ENCODE measurements at places on chromosomes 7 and 10. TPM values are rescaled to one million over a fixed set of nuclear protein-coding genes. Genes with fewer than 3 reads are reported as not detected.

Gene EPO
- total RNA-seq: not detected

Gene C10orf53
- total RNA-seq: not detected

Gene ANLN
- total RNA-seq: 83.3 TPM

Gene ADGRA1
- total RNA-seq: not detected

Gene EGFR
- total RNA-seq: not detected

Gene KNDC1
- total RNA-seq: 0.32 TPM

Gene DDX21
- total RNA-seq: 94.9 TPM

Gene CDHR3
- total RNA-seq: 0.31 TPM

Gene CWF19L1
- total RNA-seq: 46.9 TPM

Gene CD36
- not detected for total RNA-seq

Gene IGF2BP3
- total RNA-seq: 0.52 TPM

Gene ARHGEF35
- 2.6 TPM for total RNA-seq

Gene C10orf95
- total RNA-seq: 0.32 TPM

Gene MEOX2
- not detected for total RNA-seq

Gene TAS2R39
- not detected for total RNA-seq

Gene SFTPA2
- not detected for total RNA-seq

Gene PON1
- not detected for total RNA-seq

Gene PRKAR2B
- 1.9 TPM for total RNA-seq

Gene COL17A1
- not detected for total RNA-seq

Gene CTTNBP2
- not detected for total RNA-seq

Gene FRMD4A
- 0.82 TPM for total RNA-seq

Gene RSPH10B
- 0.37 TPM for total RNA-seq

Gene MSMB
- not detected for total RNA-seq

Gene GIMAP7
- 134 TPM for total RNA-seq

Gene TWIST1
- total RNA-seq: not detected

Gene NUTM2E
- total RNA-seq: 0.13 TPM

Gene STEAP4
- total RNA-seq: not detected

Gene LRRC17
- total RNA-seq: not detected

Gene CADPS2
- total RNA-seq: not detected

Gene FAM20C
- total RNA-seq: 0.74 TPM

Gene H2AZ2
- total RNA-seq: 435 TPM

Gene NOS3
- 13.8 TPM for total RNA-seq

Gene GCC1
- 18.6 TPM for total RNA-seq

Gene ANXA8
- not detected for total RNA-seq

Gene PRXL2A
- 14.9 TPM for total RNA-seq

Gene VAX1
- not detected for total RNA-seq

Gene GIMAP1
- total RNA-seq: 19.0 TPM

Gene SCART1
- total RNA-seq: 2.7 TPM

Gene PRTFDC1
- total RNA-seq: 2.9 TPM

Gene OR2AE1
- total RNA-seq: 0.42 TPM

Gene IFRD1
- total RNA-seq: 40.1 TPM

Gene ZNF853
- total RNA-seq: 1.0 TPM

Gene PALD1
- 6.2 TPM for total RNA-seq

Gene SGCE
- total RNA-seq: not detected

Gene SUGCT
- not detected for total RNA-seq

Gene CNPY1
- total RNA-seq: not detected

Gene GLCCI1
- 17.7 TPM for total RNA-seq

Gene RAMP3
- total RNA-seq: not detected

Gene ZNF365
- not detected for total RNA-seq

Gene SFRP5
- 0.24 TPM for total RNA-seq

Gene IQUB
- not detected for total RNA-seq

Gene WNT2
- total RNA-seq: not detected

Measured in activated CD8-positive, alpha-beta T cell treated with anti-CD3 and anti-CD28 coated beads, Interleukin-2, amount 10 ng/mL, durations not matched to agents 7 days and 5 days (primary cell).